ENCODE measurements at places on chromosomes 5 and 9. TPM values are rescaled to one million over a fixed set of nuclear protein-coding genes. Genes with fewer than 3 reads are reported as not detected.

The DOCK2 gene
- 0.26 TPM for total RNA-seq

The NIPAL4 gene
- not detected for total RNA-seq

The GPR151 gene
- total RNA-seq, result not detected

The SLC25A48 gene
- total RNA-seq, result not detected

The IFNA1 gene
- total RNA-seq, result not detected

The NEUROG1 gene
- not detected for total RNA-seq

The EPB41L4B gene
- 0.22 TPM for total RNA-seq

The CCDC192 gene
- not detected for total RNA-seq

The GOLPH3 gene
- 63.4 TPM for total RNA-seq

The NUTM2G gene
- total RNA-seq, result not detected

The CAVIN4 gene
- total RNA-seq, result 1.9 TPM

The PCDHGA10 gene
- total RNA-seq, result 5.2 TPM

The FOXD4L5 gene
- total RNA-seq, result 0.09 TPM

The RASEF gene
- total RNA-seq, result under 0.01 TPM

The ANKRD18A gene
- not detected for total RNA-seq

The LECT2 gene
- not detected for total RNA-seq

The ADRA1B gene
- 0.11 TPM for total RNA-seq

The EDIL3 gene
- 0.22 TPM for total RNA-seq

The CD72 gene
- 0.11 TPM for total RNA-seq

The SPRY4 gene
- 7.0 TPM for total RNA-seq

The SCGB3A2 gene
- total RNA-seq, result not detected

The CCNI2 gene
- total RNA-seq, result 0.11 TPM

The ANKDD1B gene
- 0.54 TPM for total RNA-seq

The MARCOL gene
- not detected for total RNA-seq

The KCNMB1 gene
- total RNA-seq, result not detected

The PCA3 gene
- 0.11 TPM for total RNA-seq

The CCNG1 gene
- total RNA-seq, result 324 TPM

The LIX1 gene
- total RNA-seq, result not detected

The SLC34A3 gene
- not detected for total RNA-seq

The ROPN1L gene
- total RNA-seq, result 3.0 TPM

The ANKRD18B gene
- total RNA-seq, result under 0.01 TPM

The KCNV2 gene
- not detected for total RNA-seq

The ANKRD55 gene
- total RNA-seq, result 3.0 TPM

The C5orf58 gene
- total RNA-seq, result not detected

The SLC36A3 gene
- total RNA-seq, result not detected

The GABRA1 gene
- total RNA-seq, result not detected

The PCDHA13 gene
- total RNA-seq, result 0.09 TPM

The FREM1 gene
- total RNA-seq, result under 0.01 TPM

The BTNL8 gene
- 0.09 TPM for total RNA-seq

The AGXT2 gene
- total RNA-seq, result not detected

The SYK gene
- total RNA-seq, result not detected

The AJM1 gene
- 0.65 TPM for total RNA-seq

The FBXL7 gene
- total RNA-seq, result 10.4 TPM

The CFAP77 gene
- 0.34 TPM for total RNA-seq

The OSMR gene
- 6.9 TPM for total RNA-seq

The PKD2L2 gene
- total RNA-seq, result not detected

The IFNA21 gene
- total RNA-seq, result not detected

The PROB1 gene
- 3.7 TPM for total RNA-seq

The SPATA31A3 gene
- total RNA-seq, result not detected

The LCN9 gene
- not detected for total RNA-seq

The KIF24 gene
- 0.86 TPM for total RNA-seq

The AQP7 gene
- total RNA-seq, result not detected

The N4BP3 gene
- 22.0 TPM for total RNA-seq

The NUDT12 gene
- total RNA-seq, result 5.9 TPM

The CCNJL gene
- 6.6 TPM for total RNA-seq

The PDE6A gene
- 0.11 TPM for total RNA-seq

The APBA1 gene
- total RNA-seq, result 8.2 TPM

The DEPDC1B gene
- total RNA-seq, result 1.6 TPM

All from dermis lymphatic vessel endothelial cell (primary cell).